Right lobe of liver (tissue), 6 donors: ENCODE measurements at places on chromosomes 5 and 9. TPM values are rescaled to one million over a fixed set of nuclear protein-coding genes. Genes with fewer than 3 reads are reported as not detected.
A peak's percentile ranks its signal among the peaks of the same experiment; 100 is the strongest.

The LRRTM2 gene
- total RNA-seq: not detected

The INPP5E gene
- 5.9 TPM for total RNA-seq

The GIN1 gene
- total RNA-seq: 5.2 TPM

The PCAT7 gene
- total RNA-seq: 0.74 TPM

The PDLIM4 gene
- total RNA-seq: not detected

The KIF20A gene
- 1.4 TPM for total RNA-seq

The CYLC2 gene
- not detected for total RNA-seq

- DNase-seq: no peak
Observed at GRCh38 chr5:147371290-147371689, 136.5 kb downstream of the STK32A start.

DNA sequence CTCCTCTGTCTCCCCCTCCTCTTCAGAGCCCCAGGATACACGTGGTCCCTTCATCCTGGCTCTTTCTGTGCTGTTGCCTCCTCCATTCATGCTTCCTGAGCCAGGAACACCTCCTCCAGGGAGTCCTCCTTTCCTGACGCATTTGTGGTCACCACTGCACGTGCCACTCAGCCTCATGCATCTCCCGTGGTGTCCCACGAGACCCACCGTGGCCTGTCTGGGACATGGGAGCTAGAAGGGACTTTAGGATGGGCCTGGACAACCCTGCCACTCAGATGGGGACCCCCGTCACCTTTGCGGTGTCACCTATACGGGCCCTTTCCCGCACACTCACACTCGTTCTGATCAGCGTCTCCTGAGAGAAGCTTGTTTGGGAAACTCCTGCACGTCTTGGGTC is 6.7 kb downstream of the GLIPR2 start:
- peak; percentile 52 for DNase-seq

GRCh38 chr9:74333384-74334032 is 163.6 kb upstream of the RORB start:
- DNase-seq: no peak

- DNase-seq: no peak
Observed at GRCh38 chr5:2914022-2914661, 162.7 kb upstream of the IRX2 start.

- peak; percentile 42 for DNase-seq
Observed at GRCh38 chr9:114031948-114032840, 45.9 kb downstream of the AMBP start.

GRCh38 chr9:94941211-94941875 is 214.8 kb downstream of the AOPEP start:
- DNase-seq: peak; percentile 80

- DNase-seq: no peak
Observed at GRCh38 chr5:81425569-81425968, 31.6 kb upstream of the ACOT12 start.

DNA sequence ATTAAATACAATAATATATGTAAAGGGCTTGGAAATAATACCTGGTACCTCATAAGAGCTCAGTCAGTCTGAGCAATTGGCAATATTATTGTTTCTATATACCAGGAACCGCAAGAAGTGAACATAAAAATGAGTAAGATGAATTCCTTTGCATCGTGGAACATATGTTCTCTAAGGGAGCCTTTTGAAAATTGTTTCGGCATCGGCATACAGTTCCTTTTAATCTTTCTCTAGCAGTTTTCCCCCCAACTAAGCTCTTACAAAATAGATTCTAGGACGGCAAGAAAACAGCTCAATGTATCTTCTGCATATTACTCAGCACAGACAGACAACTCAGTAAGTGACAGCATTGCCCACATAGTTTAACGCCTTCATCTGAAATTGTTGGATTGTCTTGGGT is 426.6 kb upstream of the WWC1 start:
- DNase-seq: no peak
